Activated B cell treated with CpG ODN at 0.5 μM for 24 hours (primary cell): ENCODE measurements at places on chromosomes 6 and 20. TPM values are rescaled to one million over a fixed set of nuclear protein-coding genes. Genes with fewer than 3 reads are reported as not detected.

DNA sequence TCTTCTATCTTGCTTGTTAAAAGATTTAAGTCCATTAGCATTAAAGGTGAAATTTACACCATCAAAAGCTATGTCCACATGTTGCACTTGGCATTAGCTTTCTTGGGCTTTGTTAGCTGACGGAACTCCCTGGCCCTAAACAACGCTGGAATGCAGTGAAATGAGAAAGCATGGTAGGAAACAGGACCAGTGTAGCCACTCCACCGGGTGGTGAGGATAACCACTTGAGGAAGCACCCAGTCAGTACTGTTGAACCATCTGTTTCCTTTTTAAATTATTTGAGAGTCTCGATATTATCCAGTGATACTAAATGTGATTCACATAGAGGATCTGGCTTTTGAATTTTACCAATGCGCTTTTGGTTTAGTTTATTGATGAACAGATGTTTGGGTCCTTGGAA is 374.9 kb upstream of the NOX3 start:
- DNase-seq: no peak

Gene MROH8
- 3.2 and 5.9 TPM in 2 replicates for total RNA-seq

Gene PRRC2A
- 246 and 283 TPM in 2 replicates for total RNA-seq

- DNase-seq: no peak
Measured at GRCh38 chr6:5670811-5671561, 335.7 kb downstream of the NRN1 start.

Gene REM1
- total RNA-seq: not detected in 2 replicates

Gene FERMT1
- total RNA-seq: 0.56 TPM in 1 of 2 replicates, not detected in the other

DNA sequence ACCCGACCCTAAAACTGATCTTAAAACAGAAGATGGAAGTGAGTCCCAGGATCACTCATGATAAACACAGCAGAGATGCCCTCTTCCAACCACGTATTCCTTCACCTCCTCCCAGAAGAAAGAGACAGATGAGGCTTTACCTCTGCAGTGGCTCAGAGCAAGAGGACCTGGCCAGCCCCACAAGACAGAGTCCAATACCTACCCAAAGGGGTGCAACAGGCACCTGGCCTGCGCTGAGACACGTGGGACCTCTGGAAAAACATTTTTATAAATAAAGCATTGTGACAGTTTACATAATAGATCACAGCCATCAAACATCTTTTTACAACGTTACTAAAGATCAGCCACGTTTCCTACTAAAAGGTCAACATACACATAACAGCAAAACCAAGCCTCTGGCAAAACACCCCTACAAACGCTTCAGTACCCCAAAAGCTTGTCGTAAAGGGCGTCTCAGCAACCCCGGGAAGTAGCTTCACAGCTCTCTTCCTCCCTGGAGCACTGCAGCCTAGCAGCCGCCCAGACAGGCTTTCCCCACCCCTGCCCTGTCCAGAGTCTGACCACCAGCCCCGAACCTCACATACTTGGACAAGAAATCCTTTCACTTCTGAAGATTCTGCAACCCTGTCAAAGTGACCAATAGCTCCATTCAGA is 2.9 kb downstream of the TAF4 start:
- DNase-seq: no peak

- DNase-seq: no peak
Measured at GRCh38 chr20:53524589-53525312, 68.9 kb downstream of the ZNF217 start.

Gene GSTA3
- total RNA-seq: not detected in 2 replicates

Gene MEP1A
- total RNA-seq: not detected in 2 replicates

DNA sequence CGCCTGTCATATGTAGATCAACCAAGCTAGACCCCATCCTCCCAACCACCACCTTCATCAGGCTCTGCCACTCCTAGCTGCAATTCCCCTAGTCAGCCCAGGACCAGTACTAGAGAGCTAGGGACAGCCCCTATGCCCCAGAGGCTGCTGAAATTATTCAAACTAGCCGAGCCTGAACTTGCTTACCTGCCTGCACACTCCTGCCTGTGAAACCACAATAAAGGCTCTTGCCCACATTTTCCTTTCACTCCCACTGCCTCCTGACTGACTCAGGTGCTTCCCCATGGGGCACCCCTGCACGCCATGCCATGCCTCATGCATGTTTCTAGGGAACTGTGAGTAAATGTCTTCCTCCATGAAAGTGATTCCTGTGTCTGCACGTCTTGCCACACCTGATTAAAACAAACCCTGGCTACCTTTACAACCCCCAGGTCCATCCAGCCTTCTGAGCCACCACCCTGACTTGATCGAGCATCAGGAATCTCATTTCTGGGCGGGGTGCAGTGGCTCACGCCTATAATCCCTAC is 66.5 kb upstream of the IER3 start:
- DNase-seq: peak; percentile 24

Gene FBXO30
- total RNA-seq: 5.8 and 6.1 TPM in 2 replicates

- no peak for DNase-seq
Measured at GRCh38 chr6:24568683-24569082, 73.9 kb downstream of the ALDH5A1 start.

Gene ADGB
- total RNA-seq: not detected in 2 replicates

Gene DEFB127
- total RNA-seq: not detected in 2 replicates

DNA sequence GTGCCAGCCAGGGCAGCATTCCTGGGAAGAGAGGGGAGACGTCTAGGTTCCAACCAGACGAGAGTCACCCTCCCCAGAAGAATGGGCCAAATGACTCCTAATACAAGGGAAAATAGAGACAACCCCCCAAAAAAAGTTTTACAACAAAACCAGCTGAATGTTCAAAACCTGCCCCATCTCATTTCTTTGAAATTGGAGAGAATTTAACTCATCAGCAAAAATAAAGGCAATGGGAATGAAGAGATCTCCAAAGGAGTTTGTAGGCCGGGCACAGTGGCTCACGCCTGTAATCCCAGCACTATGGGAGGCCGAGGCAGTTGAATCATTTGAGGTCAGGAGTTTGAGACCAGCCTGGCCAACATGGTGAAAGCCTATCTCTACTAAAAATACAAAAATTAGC is 9.7 kb upstream of the EMILIN3 start:
- no peak for DNase-seq

GRCh38 chr6:39037082-39037508 is 11.5 kb upstream of the GLP1R start:
- no peak for DNase-seq

DNA sequence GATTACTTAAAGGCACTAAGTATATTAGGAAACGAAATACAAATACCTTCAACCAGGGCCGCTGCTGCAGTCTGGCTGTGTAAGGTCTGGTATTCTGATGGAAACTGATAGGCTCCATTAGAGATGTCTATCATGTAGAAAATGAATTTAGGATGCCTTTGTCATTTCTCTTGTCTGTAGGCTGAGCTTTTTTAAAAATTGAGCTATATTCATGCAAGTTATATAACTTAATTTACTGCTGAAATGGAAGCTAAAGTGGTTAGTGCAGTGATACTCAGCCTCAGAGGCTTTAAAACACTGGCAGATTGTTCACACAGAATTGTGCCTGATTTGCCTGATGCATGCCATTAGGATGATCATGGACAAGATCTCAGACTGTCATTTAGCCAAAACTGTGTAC is 286.2 kb upstream of the QKI start:
- no peak for DNase-seq

Gene MCCD1
- not detected in 2 replicates for total RNA-seq

- DNase-seq: peak; percentile 89
Measured at GRCh38 chr6:31795616-31796298, at the start of gene VARS1. Gene VARS1, minus strand, starts transcription at chr6:31795752. Its CDS starts 535 bp downstream, at chr6:31795217.

GRCh38 chr20:53244711-53245110 is 272.6 kb downstream of the TSHZ2 start:
- DNase-seq: no peak

- DNase-seq: peak; percentile 36
Measured at GRCh38 chr6:139161817-139162284, 27.0 kb downstream of the HECA start.

DNA sequence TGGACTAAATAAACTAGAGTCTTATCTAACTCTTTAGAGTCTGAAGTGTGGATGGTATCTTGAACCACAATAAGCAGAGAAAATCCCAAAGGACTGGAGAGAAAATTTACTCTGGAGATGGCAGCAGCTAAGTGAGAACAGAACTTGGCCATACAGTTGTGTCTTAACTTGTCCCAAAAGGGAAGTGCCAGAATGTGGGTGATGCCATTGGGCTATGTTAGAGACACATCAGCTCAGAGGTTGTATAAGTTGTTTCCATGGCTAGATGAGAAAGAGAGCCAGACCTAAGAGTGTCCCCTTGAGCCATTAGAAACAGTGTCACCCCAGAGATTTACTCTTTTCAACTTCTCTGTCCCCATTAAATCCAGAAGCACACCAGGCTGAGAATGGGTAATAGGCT is 36.2 kb downstream of the FOXO3 start:
- DNase-seq: no peak

- no peak for DNase-seq
Measured at GRCh38 chr6:77136086-77136485, 327.2 kb downstream of the HTR1B start.

DNA sequence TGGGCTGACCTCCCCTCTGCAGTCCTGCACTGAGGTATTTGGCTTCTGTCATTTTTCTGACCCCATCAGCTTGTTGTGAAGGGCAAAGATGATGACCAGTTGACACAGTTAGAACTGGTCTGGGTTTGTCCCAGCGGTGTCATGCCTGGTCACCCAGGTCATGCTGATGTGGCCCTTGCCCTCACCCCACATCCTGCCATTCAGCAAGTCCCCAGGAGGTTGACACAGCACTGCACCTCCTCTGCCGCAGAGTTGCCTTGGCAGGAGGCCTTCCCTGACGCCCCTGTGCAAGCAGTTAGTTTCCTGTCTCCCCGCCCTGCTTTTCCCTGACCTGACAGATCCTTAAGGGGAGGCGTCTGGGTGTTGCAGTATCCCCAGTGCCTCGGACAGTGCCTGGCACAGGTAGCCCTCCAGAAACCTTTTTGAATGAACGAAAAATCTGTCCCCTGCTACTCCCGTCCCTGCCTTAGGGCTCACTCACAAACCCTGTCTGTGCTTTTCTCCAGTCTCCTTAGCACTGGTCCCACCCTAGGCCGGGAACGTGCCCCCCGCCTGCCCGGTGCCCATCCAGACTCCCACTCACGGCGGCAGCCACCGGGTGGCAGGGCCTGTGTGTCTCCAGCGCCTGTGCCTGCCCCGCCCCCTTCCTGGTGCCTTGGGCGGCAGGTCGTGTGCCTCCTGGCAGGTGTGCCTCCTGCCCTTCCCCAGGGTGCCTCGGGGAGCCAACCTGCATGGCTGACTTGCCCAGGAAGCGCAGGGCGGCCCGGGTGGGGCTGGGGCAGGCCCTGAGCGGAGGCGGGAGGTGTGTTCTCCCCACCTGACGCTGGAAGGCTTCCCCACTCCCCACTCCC is 146.3 kb upstream of the RNF24 start:
- no peak for DNase-seq

Gene TCF21
- not detected in 2 replicates for total RNA-seq
